Stomach (tissue), 19 donors: ENCODE measurements at places on chromosomes 16 and 17. TPM values are rescaled to one million over a fixed set of nuclear protein-coding genes. Genes with fewer than 3 reads are reported as not detected.

Gene C17orf78
- polyA plus RNA-seq = not detected

Gene MTMR4
- 5.8 TPM for polyA plus RNA-seq

Gene USB1
- polyA plus RNA-seq = 28.0 TPM

Gene FBXW10
- not detected for polyA plus RNA-seq

Gene BRICD5
- 4.2 TPM for polyA plus RNA-seq

Gene KPNA2
- 23.7 TPM for polyA plus RNA-seq

Gene PLEKHH3
- 19.1 TPM for polyA plus RNA-seq

Gene GPR142
- not detected for polyA plus RNA-seq

Gene KRTAP4-5
- polyA plus RNA-seq = not detected

Gene TBC1D3H
- not detected for polyA plus RNA-seq

Gene USP43
- 3.8 TPM for polyA plus RNA-seq

Gene CCL2
- polyA plus RNA-seq = 30.8 TPM

Gene CIBAR2
- not detected for polyA plus RNA-seq

Gene CTRB1
- polyA plus RNA-seq = 2.9 TPM

Gene PLA2G10
- polyA plus RNA-seq = 5.7 TPM

Gene PPY
- not detected for polyA plus RNA-seq

Gene UMOD
- 0.53 TPM for polyA plus RNA-seq

Gene TBC1D24
- 4.2 TPM for polyA plus RNA-seq

Gene METTL23
- polyA plus RNA-seq = 35.6 TPM

Gene CCL23
- polyA plus RNA-seq = not detected

Gene TK1
- 38.1 TPM for polyA plus RNA-seq

Gene SLC5A2
- polyA plus RNA-seq = 0.76 TPM

Gene HOXB6
- polyA plus RNA-seq = 10.2 TPM

Gene SPDYE4
- polyA plus RNA-seq = not detected

Gene THOC6
- polyA plus RNA-seq = 39.0 TPM

Gene SULT1A2
- polyA plus RNA-seq = 1.5 TPM

Gene KCNG4
- polyA plus RNA-seq = not detected

Gene KRTAP1-1
- polyA plus RNA-seq = not detected

Gene CRYM
- polyA plus RNA-seq = 4.0 TPM

Gene PCGF2
- 44.1 TPM for polyA plus RNA-seq

Gene KSR1
- 21.2 TPM for polyA plus RNA-seq

Gene CRYBA1
- not detected for polyA plus RNA-seq

Gene DNAI2
- polyA plus RNA-seq = not detected

Gene EVPL
- 1.8 TPM for polyA plus RNA-seq

Gene SCNN1B
- polyA plus RNA-seq = 4.1 TPM

Gene SLC46A1
- 2.7 TPM for polyA plus RNA-seq

Gene MT1M
- polyA plus RNA-seq = 155 TPM

Gene CLEC10A
- 6.6 TPM for polyA plus RNA-seq

Gene PRRT2
- polyA plus RNA-seq = 0.83 TPM

Gene WNT9B
- not detected for polyA plus RNA-seq

Gene MYH8
- not detected for polyA plus RNA-seq
